Fibroblast of lung (primary cell): ENCODE measurements at places on chromosomes 2 and 18.

DNA sequence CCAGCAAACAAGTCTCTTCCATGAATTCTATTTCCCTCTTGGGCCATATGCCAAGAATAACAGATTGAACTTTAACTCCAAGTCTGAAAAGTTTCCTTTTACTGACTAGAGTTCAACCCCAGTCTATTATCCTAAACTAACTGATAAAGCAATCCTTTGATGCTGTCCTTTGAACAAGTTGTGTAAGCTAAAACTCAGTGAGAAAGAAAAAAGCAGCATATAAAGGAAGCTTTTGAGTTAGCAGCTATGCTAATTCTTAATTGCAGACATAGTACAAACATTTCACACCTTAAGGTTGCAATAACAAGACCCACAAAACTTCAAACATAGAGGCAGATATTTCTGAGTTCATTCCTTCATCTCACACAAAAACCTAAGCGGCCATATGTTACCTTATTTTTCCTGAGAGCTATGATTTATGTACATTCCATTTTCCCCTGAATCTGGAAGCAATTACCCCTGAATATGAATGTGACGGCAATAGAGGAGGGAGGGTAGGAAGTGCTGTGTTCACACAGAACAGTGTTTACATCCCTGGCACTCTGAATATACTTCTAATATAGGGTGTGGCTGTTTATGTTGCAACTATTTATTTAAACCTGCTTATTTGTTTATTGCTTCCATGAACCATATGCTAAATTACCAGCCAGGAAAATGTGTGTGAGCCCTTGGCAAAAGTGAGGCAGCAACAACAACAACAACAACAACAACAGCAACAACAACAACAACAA, 180.6 kb downstream of the IRS1 start:
- peak; percentile 63 for DNase-seq

- DNase-seq: no peak
These were observed 190.2 kb downstream of the MYCN start for GRCh38 chr2:16130541-16130880.

DNA sequence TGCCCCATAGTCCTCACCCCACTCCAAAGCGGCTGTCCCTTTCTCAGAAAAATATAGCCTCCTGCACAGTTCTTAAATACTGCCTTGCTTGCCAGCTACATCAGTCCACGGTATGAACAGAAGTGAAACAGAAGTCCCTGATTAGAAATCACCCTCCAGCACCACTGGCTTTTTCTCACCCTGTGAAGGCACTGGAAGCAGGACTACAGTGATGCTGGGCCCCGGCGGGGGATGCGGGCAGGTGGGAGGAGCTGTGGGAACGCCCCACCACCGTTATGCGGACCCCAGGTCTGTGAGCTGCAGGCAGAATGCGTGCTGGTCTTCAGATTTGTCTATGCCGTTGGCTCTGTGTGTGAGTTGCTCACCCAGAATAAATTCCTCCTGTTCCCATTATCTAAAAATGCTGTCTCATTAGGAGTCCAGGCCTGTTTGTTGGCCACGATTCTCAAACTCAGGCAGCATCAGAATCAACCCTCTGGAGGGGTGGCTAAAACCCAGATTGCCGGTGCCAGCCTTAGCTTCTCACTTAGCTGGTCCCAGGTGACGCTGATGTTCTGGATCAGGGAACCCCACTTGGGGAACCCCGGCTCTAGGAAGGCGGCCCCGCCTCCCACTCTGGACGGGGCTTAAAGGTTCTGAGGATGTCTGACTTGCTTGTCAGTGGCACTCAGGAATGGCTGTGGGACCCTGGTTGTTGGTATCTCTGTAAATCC, 224.8 kb upstream of the PXDN start:
- no peak for DNase-seq

- DNase-seq: no peak
These were observed 42.9 kb upstream of the EML6 start for GRCh38 chr2:54680397-54681041.

- DNase-seq: no peak
These were observed 896.7 kb upstream of the ZEB2 start for GRCh38 chr2:145416640-145417039.

GRCh38 chr2:25222477-25223121, 54.2 kb upstream of the POMC start:
- no peak for DNase-seq

DNA sequence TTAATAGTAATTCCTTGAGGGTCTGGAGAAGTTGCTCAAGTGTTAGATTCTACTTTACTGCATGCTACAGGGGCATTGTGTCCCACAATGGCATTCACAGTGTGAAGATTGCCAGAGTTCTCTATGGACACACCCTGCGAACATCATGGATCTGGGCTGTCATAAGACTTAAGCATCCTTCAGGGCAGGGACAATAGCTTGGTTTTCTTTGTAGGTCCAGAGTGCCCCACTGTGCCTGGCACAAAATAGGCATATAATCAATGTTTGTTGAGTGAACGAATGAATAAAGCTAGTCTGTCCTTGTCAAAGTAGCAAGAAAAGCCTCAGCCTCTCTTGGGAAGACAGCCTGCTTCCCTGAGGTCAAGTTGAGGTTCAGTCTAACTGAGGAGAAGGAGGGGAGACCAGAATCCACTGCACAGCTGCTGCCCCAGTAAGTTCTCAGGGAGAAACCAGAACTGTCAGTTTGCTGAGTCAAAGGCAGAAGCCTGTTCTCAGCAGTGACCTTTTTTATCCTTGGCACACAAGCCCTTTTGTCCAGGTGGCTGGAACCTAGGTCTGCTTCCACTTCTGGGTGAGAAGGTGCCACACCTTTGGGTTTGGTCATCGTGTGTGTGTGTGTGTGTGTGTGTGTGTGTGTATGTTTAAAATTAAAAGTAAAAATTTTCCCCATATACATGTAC, 15.0 kb downstream of the INPP4A start:
- no peak for DNase-seq

GRCh38 chr2:191366199-191366598, 121.0 kb downstream of the MYO1B start:
- peak; percentile 49 for DNase-seq

DNA sequence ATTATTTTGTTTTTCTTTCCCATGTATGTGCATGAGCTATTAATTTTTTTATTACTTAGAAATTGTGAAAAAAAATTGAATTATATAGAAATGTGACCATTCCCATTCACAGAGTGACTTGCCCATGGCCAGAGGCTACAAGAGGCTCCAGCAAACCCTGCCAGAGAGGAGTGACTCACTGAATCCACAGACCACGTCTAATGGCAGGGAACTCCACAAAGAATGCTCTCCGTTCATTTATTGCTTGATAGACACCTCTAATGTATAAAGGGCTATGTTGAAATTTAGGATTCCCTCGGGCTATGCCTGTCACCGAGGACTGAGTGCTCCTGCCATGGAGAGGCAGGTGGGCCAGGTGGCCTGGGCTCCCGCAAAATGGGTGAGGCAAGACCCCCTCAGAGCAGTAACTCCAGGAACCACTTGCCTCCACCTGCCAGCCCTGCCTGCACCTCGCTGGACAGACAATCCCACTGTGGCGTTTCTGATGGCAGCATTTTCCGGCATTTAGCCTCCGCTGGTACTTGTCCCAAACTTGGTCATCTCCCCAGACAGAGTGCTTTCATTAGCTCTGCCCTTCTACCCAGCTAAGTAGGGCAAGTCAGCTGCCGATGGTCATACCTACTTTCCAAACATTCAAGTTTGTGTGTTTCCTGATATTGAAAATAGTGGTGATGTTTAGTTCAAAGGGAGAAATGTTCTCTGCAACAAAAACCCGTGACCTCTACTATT, 200.3 kb downstream of the PRKCE start:
- peak; percentile 85 for DNase-seq

DNA sequence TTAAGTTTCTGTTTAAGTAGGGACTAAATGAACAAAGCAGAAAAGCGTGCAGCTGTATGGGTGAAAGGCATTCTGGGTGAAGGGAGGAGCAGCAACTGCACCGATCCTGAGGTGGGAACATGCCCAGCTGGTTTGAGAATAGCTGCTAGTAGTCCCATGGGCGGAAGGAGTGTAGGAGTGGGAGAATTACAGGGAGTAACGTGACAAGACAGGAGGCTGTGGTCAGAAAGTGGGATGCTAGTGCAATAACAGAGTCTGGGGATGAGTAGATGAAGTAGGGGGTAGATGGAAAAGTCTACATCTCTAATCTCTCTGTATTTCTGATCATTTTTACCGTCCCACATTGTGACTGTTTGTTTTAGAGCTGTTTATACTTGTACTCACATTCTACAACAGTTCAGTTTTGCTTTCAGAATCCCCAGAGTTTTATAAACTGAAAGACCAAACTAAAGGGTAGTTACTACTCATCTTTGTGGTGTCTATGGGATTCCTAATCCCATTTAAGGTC, 118.9 kb downstream of the LCLAT1 start:
- DNase-seq: no peak

DNA sequence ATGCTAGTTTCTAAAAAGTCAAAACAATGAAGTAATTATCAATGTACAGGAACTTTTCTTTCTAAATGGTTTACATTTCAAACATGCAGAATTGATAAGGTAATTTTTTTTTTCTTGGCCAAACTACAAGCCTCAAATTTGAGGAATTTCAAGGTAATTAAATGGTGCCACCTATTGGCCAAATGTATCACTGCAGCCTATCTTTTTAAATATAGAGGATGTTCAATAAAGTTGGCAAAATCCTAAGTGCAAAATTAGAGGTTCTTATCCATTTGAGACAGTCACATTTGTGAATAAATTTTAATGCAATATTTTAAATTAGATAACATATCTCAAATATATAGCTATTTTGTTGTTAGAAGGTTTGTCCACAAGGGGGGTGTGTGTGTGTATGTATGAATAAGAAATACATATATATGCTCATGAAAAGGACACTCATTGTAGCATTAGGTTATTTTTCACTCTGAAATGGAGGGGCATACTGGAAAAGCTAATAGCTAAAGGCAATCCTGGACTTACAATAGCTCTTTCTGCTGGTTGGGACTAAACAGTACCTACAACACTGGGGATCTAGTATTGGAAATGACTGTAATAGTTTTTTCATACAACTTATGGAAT, 26.2 kb downstream of the MMADHC start:
- no peak for DNase-seq

GRCh38 chr2:29931818-29932217, 10.4 kb upstream of the ALK start:
- DNase-seq: no peak

DNA sequence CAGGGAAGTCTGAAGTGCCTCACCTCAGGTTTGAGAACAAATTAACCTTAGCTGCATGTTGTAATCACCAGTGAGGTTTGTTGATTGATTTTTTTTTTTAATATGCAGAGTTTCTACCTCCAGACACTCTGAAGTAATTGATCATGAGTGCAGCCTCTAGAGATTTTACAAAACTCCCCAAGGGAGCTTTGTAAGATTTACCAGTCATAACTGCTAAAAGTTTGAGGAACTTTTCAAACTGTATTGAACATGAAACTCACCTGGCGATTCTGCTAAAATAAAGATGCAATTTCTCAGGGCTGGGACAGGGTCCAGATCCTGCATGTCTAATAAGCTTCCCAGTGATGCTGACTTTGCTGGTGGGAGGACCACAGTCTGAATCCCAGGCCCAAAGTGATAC, 339.6 kb upstream of the DCC start:
- DNase-seq: no peak

DNA sequence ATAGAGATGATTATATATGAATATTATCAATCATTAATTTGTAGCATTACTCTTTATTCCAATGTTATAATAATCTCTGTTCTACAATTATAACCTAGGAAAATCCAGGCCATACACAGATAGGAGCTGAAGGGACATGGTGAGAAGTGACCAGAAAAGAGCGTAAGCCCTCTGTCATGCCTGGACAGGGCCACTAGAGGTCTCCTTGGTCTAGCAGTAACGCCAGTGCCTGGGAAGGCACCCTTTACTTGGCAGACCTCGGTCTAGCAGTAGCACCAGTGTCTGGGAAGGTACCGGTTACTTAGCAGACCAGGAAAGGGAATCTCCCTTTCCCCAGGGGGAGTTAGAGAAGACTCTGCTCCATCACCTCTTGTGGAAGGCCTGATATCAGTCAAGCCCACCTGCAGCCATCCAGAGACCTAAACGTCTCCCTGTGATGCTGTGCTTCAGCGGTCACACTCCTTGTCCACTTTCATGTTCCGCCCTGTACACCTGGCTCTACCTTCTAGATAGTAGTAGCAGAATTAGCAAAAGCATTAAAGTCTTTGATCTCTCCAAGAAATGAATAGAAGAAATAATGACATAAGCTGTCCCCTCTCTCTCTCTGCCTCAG, 447.5 kb upstream of the FSIP2 start:
- peak; percentile 42 for DNase-seq

- no peak for DNase-seq
These were observed 718.2 kb upstream of the SOX11 start for GRCh38 chr2:4973973-4974372.

GRCh38 chr2:96575785-96576456, 39.4 kb downstream of the ARID5A start:
- DNase-seq: no peak

DNA sequence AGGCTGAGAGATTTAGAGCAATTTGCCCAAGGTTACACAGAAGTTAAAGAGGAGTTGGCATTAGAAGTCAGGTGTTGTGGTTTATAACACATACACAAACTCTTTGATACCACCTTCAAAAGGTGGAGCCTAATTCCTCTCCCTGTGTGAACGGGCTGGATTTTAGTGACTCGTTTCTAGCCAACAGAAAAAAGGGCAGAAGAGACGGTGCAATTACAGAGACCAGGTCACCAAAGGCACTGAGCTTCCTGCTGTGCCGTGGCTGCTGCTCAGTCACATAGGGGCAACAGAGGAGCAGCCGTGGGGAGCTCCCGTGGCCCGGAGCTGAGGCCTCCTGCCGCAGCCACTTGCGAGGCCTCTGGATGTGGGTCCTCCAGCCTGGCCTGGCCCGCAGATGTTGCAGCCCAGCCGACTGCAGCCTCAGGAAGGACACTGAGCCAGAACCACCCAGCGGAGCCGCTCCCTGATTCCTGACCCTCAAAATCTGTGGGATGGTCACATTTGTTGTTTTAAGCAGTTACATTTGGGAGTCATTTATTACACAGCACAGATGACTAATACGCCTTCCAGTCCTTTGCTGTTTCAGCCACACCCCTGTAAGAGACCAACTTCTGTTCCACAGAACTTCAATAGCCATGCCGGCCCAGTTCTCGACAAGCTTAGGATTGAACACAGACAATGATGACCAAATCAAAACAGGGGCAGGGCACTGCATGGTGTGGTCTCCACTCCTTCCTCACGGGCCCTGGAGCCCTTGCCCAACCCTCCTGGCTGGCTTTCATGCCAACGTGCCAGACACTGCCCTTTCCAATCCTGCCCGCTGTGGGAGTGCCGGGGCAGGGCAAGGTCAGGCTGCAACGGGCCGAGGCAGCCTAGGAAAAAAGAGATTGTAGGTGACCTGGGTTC, 17.1 kb downstream of the EDAR start:
- DNase-seq: peak; percentile 21

DNA sequence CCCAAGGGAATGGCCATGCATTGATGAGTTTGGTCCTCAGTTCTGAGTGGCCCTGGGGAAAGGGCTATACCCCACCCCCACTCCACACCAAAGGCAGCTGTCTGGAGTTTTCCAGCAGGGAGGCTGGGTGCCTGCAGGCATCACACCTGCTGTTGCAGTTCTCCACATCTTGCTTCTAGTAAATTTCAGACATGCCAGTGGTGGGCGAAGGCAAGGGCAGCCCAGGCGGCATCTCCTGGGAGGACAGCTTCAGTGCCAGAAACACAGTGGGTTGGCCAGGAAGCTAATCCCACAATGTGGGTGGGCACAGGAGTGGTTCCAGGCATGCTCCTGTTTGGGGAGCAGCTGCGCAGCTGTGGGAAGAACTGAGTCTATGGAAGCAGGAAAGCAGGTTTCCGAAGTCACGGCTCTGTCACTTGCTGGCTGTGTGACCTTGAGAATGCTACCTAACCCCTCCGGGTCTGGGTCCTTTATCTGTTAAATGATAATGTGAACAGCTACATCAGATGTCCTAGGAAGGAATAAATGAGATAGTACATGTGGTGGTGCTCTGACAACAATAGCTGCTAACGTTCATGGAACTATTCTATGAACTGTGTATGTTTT, 84.6 kb upstream of the SPTBN1 start:
- no peak for DNase-seq
